ENCODE measurements at places on chromosomes 3 and 15.

DNA sequence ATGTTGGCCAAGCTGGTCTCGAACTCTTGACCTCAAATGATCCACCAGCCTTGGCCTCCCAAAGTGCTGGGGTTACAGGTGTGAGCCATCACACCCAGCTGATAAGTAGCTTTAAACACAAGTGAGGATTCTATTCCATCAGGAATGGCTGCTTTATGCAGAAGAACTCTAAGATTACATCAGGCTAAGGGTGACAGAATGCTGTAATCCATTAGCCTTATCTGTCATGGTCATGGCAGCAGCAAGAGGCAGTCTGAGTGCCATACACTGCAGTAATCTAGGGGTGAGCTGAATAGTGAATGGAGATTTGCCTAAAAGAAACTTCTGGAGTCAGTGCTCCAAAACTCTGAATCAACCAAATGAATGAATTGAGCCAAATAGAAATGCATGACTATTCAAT is 39.6 kb downstream of the LIPC start:
- no peak for DNase-seq

DNA sequence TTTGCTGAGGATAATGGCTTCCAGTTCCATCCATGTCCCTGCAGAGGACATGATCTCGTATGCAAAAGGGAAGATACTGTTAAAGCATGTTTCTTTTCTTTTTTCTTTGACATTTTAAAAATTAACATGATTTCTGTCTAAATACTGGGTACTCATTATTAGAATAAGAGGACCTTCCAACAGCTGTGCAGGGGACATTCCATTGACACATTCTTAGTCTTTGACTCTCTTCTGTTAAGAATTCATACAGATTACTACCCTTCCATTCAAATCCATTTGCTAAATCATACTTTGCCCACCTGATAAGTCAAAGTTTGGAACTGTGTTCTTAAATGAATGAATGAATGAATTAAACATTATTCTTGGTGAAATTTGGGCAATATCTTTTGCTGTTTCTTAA is 5.1 kb upstream of the CP start:
- DNase-seq: no peak

GRCh38 chr15:74906067-74906449 is 593 bp downstream of the FAM219B start:
- no peak for DNase-seq

DNA sequence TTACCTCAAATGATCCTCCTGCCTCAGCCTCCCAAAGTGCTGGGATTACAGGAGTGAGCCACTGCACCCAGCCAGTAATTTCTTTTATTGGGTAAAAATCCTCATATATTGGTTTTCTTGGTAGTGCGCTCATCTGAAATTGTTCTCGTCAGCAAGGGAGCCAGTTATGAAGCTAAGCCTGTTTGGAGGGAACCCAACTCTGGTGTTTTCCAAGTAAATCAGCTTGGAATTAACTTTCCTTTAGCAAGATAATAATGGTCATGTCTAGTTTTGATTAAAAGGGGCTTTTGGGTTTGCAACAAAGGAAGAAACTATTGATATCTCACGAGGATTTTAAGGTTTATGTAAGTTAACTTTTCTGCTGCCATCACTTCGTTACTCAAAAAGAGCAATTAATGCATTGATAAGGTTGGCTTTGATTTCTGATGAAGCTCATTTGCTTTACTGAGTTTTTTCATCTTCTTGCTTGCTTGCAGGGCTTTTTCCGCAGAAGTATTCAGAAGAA is 72.7 kb downstream of the RARB start:
- DNase-seq: no peak

DNA sequence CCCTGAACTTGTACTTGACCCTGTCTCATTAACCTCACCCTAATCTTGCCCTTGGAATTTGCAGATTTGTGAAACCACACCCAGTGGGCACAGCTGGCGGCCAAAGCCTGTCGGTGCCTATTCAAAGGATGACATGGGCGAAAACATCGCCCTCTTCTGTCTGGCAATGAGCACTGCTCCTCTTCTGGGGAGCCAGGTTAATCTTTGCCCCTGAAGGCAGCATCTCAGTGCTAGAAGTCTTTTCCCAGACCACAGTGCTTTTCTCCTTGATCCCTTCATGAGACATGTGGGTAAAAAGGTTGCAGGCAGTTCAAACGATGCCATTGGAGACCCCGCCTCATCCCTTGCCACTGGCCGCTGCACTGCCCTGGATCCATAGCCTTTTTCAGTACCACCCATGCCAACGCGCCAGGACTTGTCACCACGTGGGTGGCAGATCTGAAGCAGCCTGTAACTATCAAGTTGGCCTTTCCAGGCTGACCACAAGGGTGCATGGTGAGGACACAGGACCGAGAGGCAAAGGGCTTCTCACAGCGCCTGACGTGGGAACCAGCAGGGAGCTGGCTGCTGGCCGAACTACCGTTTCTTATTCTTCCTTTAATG is 6.5 kb upstream of the DNASE1L3 start:
- no peak for DNase-seq

GRCh38 chr15:55897560-55898336 is 95.7 kb downstream of the NEDD4 start:
- no peak for DNase-seq

GRCh38 chr3:153970047-153970446 is 151.1 kb upstream of the ARHGEF26 start:
- no peak for DNase-seq

DNA sequence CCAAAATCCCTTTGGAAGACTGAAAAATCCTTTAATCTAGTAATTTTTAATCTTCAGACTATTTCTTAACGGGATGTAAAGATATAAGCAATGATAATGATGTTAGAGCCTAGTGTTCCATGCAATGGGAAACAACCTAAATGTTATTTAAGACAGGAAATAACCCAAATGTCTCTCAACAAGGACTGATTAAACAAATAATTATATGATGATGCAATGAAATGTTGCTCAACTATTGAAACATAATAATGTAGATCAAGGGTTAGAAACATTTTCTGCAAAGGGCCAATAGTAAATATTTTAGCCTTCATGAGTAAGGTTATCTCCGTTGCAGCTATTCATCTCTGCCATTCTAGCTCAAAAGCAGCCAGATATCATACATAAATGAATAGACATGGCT is 275.4 kb downstream of the NEK10 start:
- DNase-seq: no peak

DNA sequence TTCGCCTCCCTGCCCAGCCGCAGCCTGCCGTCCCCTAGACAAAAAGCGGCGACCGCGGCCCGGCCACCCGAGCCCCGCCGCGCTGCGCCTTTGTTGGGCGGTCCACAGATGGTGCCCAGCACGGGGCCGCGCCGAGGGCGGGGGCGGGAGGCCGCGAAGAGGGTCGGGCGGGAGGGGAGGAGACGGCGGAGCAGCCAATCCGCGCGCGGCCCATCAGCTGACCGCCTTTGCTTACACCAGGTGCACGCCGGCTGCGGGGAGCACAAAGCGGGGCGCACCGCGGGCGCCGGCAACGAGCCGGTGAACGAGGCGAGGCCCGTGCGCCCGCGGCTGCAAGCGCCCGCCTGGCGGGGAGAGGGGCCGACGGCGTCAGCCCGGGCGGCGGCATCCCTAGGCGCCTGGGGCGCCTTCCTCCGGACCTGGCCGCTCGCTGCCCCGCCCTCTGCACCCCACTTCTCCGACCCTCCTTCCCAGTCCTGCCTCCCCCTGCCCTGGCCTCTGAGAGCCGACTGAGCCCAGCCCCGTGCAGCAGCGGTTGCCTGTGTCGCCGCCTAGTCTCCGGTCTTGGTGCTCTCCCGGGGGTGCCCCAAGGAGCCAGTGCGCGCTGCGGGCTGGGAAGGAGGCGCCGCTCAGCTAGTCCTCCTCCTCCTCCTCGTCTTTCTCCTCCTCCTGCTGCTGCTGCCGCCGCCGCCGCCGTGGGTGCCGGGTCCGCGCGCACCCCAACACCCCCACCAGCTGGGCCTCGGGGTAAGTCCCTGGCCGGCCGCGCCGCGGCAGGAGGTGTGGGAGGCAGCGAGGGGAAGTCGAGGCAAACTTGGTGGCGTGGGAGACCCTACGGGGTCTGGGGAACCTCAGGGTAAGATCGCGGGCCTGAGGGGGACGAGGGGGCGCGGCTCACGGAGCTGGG is at the start of gene LRRN1:
Gene LRRN1, plus strand, starts transcription at position 259 of the 907 bp plus-strand sequence. CDS start 45,211 bp downstream, outside the sequence.
- no peak for DNase-seq

Data from NCI-H1417 treated with DMSO at 0.1 percent for 48 hours (cell line).